Stimulated activated CD4-positive, alpha-beta T cell treated with anti-CD3 and anti-CD28 coated beads, Interleukin-1b, Interleukin-23, amount 100 ng/mL, for 1 hour (primary cell): ENCODE measurements at places on chromosomes 12 and 14.

GRCh38 chr12:119829439-119829838, 47.7 kb downstream of the CIT start:
- no peak for DNase-seq

GRCh38 chr12:125166041-125166440, 100.8 kb downstream of the AACS start:
- DNase-seq = no peak

DNA sequence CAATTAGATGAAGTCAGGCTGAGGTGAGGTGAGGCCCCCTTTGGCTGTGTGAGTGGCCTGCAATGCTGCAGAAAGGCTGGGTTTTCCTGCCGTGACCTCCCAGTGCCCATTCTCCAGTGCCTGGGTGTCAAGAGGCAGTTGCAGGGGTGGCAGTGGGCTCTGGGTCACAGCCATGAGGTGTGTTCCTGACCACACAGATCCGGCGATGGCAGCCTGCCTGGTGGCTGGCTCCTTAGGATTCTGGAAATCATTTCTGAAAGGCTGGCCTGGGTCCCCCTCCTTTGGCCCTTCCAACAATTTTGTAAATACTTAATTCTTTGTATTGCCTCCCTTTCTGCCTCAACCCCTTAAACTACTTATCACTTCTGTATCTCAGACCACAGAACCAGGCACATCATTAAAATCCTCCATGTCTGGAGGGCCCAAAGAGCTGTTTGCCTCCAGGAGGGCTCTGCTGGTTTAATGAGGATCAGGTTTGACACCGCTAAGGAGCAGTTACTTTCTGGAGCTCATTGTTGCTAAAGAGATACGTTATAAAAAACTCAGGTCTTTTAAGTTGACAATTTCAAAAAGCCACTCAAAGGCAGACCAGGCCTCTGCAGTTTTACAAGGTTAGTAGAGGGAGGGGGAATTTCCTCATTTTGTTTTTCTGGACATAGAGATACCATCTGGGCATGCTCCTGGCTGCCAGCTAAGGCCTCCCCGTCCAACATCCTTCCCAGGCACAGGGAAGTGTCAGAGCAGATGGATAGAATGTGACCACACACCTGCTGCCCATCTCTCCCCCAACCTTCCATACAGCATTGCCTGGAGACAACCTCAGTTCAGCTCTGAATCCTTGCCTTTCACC, 204.4 kb downstream of the FOXN3 start:
- DNase-seq = no peak

DNA sequence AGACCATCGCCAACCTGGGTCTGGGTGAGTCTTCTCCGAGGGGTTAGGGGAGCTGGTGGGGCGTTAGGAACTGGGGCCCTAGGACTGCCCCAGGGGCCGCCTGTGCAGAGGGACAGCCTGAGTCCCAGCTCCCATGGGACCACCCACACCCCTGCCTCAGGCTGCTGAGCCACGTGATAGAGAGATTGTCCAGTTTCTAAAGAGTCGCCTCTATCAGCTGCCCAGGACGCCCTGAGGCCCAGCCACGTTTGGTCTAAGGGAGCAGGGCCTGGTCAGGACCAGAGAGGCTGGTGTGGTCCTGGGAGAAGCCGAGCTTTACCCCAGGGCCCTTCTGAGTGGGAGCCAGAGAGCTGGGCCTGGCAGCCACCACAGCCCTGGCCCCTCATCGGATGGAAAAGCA, 107.1 kb downstream of the LGMN start:
- DNase-seq = no peak

- DNase-seq = no peak
Measured at GRCh38 chr12:126430921-126431320, 1365.7 kb downstream of the AACS start.

DNA sequence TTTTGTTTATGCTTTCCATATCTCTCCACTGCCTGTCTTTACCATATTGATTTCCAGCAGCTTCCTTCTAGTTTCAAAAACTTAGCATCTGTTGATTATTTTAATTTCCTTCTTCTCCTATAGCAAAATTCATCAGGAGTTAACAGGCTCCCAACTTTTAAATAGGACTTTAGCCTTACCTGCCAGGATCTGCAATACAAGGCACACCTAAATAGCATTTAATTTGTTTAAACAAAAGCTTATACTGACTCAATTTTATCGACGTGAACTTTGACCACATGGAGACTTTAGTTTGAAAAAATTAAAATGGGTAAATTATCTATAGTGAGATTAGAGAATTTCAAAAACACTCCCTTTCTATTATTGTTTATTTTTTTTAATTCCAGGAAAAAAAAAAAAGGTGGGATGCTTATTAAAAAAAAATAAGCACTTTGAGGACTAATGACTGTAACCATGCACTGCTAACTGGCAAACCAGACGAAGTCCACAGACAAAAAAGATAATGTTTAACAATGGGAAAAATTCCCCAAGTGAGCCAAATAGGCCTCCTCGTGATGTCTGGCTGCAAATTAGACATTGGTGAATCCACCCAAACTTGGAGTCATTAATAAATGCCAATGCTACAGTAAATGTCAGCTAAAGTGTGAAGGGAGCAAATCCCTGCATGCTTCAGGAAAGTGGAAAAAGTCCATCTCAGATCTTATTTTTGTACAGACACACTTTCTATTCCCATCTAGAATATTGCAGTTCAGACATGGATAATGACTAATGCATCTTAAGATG, 40.7 kb downstream of the RMST start:
- no peak for DNase-seq

DNA sequence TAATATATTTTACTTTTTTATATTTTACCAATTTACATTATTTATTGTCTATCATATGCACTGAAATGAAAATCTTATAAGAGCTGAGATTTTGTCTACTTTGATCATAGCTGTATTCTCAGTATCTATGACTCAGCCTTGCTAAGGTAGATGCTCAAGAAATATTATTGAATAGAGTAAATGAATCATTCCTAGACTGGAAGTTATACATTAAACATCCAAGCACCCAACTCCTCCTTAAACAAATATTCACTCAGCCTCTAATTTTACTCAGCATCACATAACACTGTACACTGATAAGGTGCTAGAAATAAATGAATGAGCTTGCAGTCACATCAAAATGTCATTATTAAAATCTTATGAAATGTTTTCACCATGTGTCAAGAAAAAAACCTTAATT, 1424.9 kb downstream of the LRFN5 start:
- no peak for DNase-seq

- DNase-seq = no peak
Measured at GRCh38 chr14:98960617-98961013, 311.4 kb downstream of the BCL11B start.

DNA sequence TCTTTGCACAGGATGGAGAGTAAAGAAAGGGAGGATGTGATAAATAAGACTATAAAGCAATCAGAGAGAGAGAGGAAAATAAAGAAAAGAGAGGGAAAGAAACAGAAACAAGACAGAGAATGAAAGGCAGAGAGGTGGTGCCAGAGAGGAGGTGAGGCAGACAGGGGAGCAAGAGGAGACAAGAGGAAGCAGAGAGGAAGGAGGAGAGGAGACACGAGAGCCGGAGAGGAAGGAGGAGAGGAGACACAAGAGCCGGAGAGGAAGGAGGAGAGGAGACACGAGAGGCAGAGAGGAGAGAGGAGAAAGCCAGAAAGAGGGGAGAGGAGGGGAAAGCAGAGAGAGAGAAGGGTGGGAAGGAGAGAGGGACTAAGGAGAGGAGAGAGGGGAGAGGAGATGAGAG, 125.2 kb downstream of the PAPOLA start:
- no peak for DNase-seq

- DNase-seq = no peak
Measured at GRCh38 chr14:95296966-95297365, 22.7 kb downstream of the CLMN start.

- DNase-seq = no peak
Measured at GRCh38 chr12:54561164-54561563, 11.8 kb downstream of the PDE1B start.

- no peak for DNase-seq
Measured at GRCh38 chr12:119480551-119480950, 113.0 kb upstream of the TMEM233 start.

- DNase-seq = no peak
Measured at GRCh38 chr12:110717037-110717436, 25.7 kb downstream of the PPP1CC start.
